ENCODE measurements at places on chromosomes 7 and 10.

DNA sequence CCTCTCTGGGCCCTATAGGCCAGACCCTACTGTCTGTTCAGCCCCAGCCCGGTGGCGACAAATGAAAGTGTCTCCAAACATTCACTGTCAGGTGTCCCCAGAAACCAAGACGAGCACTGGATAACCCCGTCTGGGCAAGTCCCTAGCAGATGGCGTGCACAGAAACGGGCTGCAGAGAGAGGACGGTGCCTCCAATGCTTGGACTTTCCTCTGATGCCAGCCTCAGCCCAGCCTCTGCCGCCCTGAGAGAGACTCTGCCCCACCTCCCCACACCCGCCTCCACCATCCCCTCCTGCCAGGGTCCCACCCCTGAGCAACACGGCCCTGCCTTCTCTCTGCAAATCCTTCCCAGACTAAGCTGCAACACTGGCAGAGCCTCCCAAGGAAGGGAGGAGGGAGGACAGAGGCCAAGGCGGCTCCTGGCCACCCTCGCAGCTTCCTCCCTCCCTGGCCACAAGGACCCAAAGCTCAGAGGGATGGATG lies 7.4 kb upstream of the LFNG start:
- DNase-seq = no peak

DNA sequence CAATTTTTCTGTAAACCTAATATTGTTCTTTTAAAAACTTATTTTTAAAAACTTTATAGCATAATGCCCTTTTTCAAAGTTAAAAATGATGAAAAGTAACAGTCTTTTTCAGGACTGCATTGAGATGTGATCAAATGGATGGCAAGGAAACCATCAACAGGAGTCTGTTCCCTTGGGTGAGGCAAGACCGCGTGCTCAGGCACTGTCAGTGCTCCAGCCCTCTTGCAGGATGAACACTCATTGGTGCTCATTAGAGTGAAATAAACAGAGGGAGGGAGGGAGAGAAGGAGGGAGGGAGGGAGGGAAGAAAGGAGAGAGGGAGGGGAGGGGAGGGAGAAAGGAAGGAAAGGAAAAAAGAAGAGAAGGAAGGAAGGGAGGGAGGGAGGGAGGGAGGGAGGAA lies 145.7 kb upstream of the CHST15 start:
- no peak for DNase-seq

- no peak for DNase-seq
Observed at GRCh38 chr10:88526501-88527105, 56.5 kb downstream of the RNLS start.

GRCh38 chr7:20963556-20964280 lies 177.0 kb upstream of the SP8 start:
- DNase-seq = no peak

DNA sequence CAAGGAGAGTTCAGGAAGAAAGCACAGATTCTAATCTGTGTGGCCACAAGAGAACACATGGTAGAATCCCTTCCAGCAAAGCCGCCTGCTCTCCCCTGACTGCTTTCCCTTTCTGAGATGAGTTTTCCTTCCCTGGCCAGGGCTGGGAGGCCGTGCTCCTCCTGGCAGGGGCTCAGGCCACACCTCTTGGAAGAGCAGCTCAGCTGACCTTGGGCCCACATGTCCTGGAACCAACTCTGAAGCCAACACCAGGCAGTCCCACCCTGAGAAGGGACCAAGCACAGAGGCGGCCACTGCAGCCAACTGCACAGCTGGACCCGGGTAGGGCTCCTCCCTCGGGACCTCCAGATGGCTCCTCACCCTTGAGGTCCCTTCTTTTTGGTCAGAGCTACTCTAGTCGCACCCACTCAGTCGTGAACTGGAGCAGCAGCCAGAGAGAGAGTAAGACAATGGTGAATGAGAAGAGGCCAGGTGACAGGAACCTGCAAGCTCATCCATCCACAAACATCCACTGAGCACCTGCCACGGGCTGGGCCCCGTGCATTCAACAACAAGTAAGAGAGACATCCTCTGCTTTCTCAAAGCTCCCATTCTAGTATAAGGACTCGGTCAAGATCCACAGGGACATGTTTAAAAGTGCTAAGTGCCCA lies 40.3 kb downstream of the FAM53B start:
- no peak for DNase-seq

- DNase-seq = no peak
Observed at GRCh38 chr7:157402911-157403534, 66.2 kb downstream of the DNAJB6 start.

All from stimulated activated CD4-positive, alpha-beta T cell treated with anti-CD3 and anti-CD28 coated beads, Interleukin-15, amount 100 ng/mL, for 1 hour (primary cell).